ENCODE measurements at places on chromosomes 12 and 14.

DNA sequence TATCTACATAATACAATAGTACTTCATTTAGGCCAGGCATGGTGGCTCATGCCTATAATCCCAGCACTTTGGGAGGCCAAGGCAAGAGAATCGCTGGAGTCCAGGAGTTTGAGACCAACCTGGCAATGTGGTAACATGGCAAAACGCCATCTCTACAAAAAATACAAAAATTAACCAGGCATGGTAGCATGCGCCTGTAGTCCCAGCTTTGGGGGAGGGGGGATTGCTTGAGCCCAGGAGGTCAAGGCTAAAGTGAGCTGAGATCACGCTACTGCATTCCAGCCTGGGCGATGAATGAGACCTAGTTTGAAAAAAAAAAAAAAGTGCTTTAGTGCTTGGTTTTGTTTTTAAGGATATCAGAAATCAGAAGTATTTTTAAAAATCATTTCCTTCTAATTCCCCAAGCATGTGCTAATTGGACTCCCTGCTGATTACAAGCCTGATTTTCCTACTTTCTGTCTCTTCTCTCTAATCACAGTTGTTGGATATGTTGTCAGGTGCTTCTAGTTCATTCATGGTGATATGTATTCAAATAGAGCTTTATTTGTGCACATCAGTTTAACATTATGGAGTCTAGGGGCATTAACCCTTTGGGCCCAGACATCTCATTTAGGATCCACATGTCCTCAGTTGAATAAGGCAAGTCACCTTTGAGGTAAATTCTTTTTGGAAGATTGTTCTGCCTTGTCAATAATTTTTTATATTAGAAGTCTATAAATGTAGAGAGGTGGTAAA is 7.0 kb upstream of the KRAS start:
- no peak for DNase-seq

GRCh38 chr14:102226356-102227125 is 78.4 kb downstream of the MOK start:
- DNase-seq, result no peak

- DNase-seq, result no peak
Observed at GRCh38 chr12:1907652-1908611, 10.5 kb downstream of the CACNA2D4 start.

DNA sequence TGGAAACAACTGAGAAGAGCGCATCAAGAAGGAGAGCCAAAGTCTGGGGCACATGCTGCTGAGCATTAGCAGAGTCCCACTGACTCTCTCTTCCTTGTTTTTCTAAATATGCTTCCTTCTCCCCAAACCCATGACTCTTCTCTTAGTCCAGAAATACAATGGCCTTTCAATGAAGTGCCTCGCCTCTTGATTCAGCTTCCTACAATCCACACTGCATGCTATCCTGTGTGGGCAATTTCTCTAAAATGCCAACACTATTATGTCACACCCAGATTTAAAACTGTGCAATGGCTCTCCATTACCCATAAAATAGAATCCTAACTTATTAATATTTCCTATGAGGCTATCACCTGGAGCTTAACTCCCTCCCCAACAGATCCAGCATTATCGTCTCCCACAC is 198.6 kb downstream of the RPAP3 start:
- DNase-seq, result no peak

DNA sequence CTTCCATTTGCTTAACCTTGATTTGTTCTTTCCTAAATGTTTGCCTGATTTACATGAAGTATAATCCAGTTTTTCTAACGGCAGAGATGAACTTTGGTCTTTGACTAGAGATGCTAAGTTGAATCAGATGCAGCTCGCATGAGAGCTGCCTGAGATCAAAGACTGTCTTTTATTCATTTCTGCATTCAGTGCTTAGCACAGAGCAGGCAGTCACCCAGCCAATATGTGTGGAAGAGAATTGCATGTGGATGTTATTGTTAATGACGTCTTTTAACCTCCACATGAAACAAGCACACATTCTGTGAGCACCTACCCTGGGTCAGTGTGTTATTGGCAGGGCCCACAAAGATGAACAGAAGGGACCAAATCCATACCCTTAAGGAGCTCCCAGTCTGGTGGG is 99.2 kb downstream of the SLC5A8 start:
- no peak for DNase-seq

DNA sequence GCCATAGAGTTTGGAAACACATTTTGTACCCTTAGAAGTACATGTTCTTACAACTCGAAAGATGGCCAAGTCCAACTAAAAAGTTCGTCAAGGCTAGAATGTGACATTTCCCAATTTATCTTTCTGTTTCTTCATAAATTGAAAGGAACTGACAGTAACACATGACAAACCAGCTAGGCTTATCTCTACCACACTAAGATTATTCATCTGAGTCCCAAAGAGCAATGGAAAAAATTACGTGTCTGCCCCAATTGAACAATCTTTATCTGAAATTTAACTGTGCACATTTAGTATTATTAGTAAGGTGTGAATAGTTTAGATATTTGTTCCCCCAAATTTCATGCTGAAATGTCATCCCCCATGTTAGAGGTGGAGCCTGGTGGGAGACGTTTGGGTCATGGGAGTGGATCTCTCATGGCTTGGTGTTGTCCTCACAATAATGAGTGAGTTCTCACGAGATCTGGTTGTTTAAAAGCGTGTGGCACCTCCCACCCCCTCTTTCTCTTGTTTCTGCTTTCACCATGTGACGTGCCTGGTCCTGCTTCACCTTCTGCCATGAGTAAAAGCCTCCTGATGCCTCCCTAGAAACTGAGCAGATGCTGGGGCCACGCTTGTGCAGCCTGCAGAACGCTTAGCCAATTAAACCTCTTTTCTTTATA is 13.3 kb downstream of the CPM start:
- no peak for DNase-seq

GRCh38 chr12:116210131-116210530 is 67.4 kb downstream of the MED13L start:
- no peak for DNase-seq

Measured in stimulated activated CD8-positive, alpha-beta memory T cell treated with anti-CD3 and anti-CD28 coated beads, Interleukin-12 subunit alpha, Interleukin-12 subunit beta, amount 100 ng/mL, for 4 hours (primary cell).